ENCODE measurements at places on chromosomes 12 and 14. TPM values are rescaled to one million over a fixed set of nuclear protein-coding genes. Genes with fewer than 3 reads are reported as not detected.

TMEM132C gene
- total RNA-seq = 1.1 TPM

DNA sequence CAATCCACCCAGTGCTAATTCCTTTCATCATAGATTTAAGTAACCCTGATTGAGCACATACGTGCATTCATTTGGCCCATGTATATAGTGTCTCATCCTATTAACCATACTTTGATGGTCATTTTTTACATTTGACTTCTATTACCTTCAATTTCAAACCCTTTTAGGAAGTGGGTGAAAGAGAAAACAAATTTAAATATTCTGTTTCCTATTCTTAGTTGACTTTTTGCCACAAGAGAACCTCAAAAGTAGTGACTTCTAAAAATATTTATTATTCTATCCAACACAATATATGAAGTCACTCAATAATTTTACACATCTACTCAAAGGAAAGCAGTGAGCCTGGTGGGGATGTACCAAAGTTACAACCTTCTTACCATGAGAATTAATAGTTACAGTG is 164.9 kb downstream of the CEP128 start:
- no peak overlapping the region for H3K27ac ChIP-seq
- no peaks in the 10 kb centered on the region for H3K36me3 ChIP-seq
- no peaks in the 10 kb centered on the region for H3K27me3 ChIP-seq
- H3K4me1 ChIP-seq = no peaks in the 10 kb centered on the region

- DNase-seq = no peak
- peak overlapping the region; percentile 80 for H3K4me3 ChIP-seq
- H3K27me3 ChIP-seq = no peaks in the 10 kb centered on the region
- H3K27ac ChIP-seq = peak overlapping the region; percentile 97
These were observed 908 bp downstream of the ENTPD5 start for GRCh38 chr14:74018174-74018585.

OVCH1 gene
- not detected for total RNA-seq

DNA sequence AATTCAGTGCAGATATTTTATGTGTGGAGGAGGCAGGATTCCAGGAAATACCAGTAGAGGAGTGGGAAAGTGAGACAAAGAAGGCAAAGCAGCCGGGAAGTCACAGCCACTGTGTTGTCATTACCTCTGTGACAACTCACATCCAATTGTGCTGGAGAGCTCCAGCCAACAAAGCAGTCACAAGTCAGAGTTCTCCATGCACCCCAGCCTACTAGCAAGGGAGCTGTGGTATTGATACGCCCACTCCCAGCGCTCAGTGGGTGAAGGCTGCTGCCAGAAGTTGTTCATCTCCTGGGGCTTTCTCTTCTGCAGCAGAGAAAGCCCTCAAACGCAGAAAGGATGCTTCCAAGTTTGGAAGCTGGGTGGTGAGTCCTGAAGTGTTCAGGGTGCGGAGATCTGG is 93.9 kb downstream of the DICER1 start:
- no peak overlapping the region for H3K27ac ChIP-seq
- no peaks in the 10 kb centered on the region for H3K4me1 ChIP-seq
- no peaks in the 10 kb centered on the region for H3K27me3 ChIP-seq
- H3K4me3 ChIP-seq = no peak overlapping the region
- no peak for DNase-seq

TAS2R7 gene
- 0.31 TPM for total RNA-seq

DNA sequence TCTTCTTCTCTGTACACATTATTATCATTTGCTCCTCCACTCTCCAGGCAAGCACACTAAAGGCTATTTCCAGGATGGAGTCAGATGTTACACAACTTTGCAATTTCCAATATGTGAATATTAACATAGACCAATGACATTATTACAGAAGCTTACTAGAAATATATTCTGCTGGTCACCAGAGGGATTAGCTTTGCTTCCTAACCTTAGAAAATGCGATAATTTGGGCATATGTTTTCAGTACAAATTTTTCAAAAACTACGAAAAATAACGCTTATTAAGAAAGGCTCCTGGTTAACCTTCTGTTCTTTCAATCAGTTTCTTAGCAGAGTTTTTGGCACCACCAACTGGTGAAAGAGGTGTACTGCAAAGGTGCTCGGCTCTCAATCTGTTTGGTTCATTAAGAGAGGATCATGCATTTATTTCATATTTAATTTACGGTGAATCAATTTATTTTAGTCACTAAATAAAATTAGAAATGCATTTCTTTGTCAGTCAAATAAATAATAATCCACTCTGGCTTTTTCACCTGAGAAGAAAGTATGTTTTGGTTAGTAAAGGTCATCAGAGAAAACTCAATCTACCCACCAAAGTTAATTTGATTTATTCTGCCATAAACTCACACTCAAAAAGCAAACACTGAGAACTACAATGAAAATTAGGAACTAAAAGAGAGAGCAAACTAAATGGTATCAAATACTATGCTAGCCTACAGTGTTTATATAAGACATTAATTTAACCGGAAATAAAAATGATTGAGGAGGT is 39.2 kb downstream of the EFCAB11 start:
- H3K4me1 ChIP-seq = no peaks in the 10 kb centered on the region
- H3K27me3 ChIP-seq = no peaks in the 10 kb centered on the region
- peak; percentile 88 for DNase-seq
- H3K4me3 ChIP-seq = no peak overlapping the region
- H3K36me3 ChIP-seq = no peaks in the 10 kb centered on the region

DNA sequence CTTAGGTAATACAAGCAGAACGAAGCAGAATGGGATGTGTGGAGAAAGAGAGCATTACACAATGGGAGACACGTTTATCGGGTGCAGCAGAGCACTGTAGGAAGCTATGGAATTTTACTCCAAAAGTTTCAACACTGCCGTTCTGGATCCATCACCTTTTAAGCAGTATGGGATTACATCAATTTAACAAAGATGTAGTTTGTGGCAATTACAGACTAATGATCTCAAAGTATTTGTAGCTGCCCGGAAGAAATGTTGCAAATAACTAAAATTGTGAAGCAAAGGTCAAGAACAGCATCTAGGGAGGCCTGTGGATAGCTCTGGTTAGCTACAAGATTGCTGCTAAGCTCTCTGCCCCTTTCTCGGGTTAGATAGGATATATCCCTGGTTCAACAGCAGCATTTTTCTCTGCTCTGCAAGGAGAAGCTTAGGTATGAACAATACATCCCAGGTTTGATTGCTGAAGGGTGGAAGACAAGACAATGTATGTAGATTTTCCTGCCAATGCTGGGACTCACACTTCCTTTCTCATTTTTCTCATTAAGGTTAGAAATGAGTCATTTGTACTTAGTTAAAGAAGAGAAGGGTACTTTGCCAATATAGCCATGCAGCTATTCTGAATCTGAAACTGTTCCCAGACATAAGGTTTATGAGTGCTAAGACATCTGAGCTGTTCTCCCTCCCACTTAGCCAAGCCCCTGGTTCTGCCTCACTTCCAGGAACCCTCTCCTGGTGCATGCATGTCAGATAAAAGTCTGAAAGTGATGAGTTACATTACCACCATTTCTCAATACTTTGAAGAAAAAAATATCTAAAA is 75.0 kb upstream of the HIF1A start:
- H3K27me3 ChIP-seq = no peaks in the 10 kb centered on the region
- no peak for DNase-seq
- H3K27ac ChIP-seq = no peak overlapping the region
- no peaks in the 10 kb centered on the region for H3K36me3 ChIP-seq
- no peaks in the 10 kb centered on the region for H3K4me1 ChIP-seq

DNA sequence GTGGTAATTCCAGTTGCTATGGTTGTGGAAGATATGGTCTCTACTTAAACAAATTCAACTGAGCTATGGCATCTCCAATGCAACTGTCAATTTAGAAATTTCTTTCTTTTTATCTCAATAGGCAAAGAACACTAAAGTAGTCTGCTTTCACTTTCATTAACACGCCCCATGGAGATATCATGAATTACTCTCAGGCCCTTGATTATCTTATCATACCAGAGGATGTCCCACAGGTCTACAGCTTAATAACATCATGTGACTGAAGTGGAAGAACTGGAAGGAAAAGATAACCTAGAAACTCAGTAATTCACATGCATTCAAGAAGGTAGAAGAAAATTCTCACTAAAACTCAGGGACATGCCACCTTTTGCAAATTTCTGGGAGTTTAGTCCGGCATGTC is 114.3 kb downstream of the FLRT2 start:
- H3K27me3 ChIP-seq = no peaks in the 10 kb centered on the region
- no peak for DNase-seq
- no peak overlapping the region for H3K27ac ChIP-seq
- no peaks in the 10 kb centered on the region for H3K4me1 ChIP-seq
- no peak overlapping the region for H3K4me3 ChIP-seq

GRCh38 chr12:50070314-50071060 is 13.1 kb downstream of the ASIC1 start:
- H3K27me3 ChIP-seq = no peaks in the 10 kb centered on the region
- H3K4me3 ChIP-seq = no peak overlapping the region

- peaks cover 22% of the 10 kb centered on the region for H3K36me3 ChIP-seq
- peak; percentile 82 for DNase-seq
- peak overlapping the region; percentile 78 for H3K27ac ChIP-seq
These were observed 28.2 kb downstream of the DAD1 start for GRCh38 chr14:22560662-22561365.
